ENCODE measurements at places on chromosomes 1 and 21.

- DNase-seq: no peak
Observed at GRCh38 chr1:153649137-153649862, 9.2 kb upstream of the SNAPIN start.

DNA sequence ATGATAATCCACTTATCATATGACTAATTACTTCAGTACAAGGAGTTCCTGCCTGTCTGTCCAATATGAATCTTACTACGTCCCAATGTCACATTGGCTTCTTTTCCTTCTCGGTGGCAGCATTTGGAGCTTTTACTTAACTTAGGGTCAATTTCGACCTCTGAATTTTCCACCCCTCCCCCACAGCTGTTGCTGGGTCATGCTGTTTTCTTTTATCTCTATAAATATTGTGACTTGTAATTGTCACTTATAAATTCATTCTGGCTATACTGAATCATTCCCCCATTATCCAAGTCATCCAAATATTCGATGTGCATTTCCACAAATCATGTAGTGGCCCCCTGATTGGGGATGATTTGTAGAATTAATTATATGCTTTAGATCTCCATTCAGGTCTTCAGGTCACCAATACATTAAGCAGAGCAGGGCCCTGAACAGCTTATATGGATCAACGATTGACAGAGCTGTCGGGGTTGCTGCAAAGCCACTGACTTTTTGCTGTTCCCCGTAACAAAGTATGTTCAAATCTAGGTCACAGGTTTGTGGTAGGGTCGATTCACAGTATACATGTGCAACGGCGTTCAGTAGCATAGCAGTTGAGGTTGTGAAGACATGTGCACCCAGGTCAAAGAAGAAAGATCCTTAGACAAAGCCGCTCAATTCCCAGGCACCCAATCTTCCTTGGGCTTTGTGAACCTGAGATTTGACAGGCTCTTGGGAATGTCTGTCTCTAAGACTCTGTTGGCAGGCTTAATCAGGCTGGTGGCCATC is 18.3 kb upstream of the RNU1-4 start:
- DNase-seq: no peak

GRCh38 chr21:33936301-33937038 is 20.9 kb upstream of the ATP5PO start:
- no peak for DNase-seq

DNA sequence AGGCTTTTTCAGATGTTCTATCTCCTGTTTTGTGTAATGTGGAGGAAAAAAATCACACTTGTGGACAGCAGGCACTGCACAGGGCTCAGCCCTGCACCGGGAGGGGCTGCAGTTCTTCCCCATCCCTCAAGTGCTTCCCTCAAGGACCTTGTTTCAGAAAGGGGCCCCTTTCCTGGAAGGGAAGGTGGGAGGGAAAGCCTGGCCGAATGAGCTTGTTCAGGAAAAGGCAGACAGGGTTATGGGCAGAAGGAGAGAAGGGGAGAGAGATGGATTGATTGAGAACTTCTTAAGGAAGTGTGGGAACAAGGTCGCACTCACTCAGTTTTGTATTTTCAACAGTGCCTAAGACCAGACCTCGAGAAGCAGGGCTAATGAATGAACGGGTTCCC is 41.2 kb downstream of the OLFML2B start:
- no peak for DNase-seq

GRCh38 chr1:229258757-229259060 is 12.2 kb upstream of the RAB4A start:
- DNase-seq: no peak
